Activated CD8-positive, alpha-beta memory T cell treated with anti-CD3 and anti-CD28 coated beads for 48 hours (primary cell): ENCODE measurements at places on chromosomes 1 and 21.

DNA sequence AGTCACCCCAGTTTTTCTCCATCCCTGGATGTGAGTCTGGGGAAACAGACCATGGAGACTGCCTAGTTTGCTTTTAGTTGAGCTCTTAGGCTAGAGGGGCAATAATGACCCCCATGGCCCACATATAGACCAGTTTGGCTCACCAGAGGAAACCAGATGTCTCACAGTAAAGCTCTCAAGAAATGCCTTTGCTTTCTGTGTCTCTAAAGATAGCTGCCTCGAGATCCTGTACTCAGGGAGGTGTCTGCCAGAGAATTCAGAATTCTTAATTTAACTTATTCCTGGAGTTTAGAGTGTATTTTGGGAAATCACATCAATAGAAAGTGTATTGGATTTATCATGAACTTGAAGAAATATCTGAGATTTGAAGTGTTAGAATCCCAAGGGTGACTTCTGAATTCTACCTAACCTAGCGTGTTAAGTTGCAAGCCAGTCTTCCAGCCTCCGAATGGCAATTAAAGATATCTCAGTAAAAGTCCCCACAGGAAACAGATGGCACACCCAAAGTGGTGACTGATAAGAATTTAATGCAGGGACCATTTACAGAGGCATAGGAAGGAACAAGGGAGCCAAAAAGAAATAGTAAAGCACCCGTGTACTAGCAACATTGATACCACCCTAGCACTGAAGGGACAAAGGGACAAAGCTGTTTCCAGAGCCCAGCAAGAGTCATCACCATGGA, 37.1 kb downstream of the STYXL2 start:
- DNase-seq: no peak

DNA sequence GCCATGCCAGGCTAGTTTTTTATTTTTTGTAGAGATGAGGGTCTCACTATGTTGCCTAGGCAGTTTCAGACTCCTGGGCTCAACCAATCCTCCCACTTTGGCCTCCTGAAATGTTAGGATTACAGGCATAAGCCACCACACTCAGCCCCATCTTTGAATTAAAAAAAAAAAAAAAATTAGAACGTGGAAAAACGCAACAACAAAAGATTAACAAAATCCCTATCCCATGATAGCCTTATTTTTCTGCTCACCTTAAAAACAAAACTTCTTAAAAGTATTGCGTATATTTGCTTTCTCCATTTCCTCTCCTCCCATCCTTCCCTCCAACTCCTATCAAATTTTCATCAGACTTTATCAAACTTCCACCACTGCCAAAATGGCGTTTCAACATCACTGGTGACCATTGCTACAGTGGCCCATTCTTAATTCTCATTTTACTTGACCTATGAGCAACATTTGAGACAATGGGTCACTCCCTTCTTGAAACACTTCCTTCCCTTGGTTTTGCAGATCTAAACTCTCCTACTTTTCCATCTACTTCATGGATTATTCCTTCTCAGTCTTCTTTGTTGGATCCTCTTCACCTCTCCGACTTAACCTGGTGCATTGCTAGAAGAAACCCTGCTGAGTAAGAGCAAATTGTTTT, 579 bp upstream of the ZNF684 start:
- no peak for DNase-seq

DNA sequence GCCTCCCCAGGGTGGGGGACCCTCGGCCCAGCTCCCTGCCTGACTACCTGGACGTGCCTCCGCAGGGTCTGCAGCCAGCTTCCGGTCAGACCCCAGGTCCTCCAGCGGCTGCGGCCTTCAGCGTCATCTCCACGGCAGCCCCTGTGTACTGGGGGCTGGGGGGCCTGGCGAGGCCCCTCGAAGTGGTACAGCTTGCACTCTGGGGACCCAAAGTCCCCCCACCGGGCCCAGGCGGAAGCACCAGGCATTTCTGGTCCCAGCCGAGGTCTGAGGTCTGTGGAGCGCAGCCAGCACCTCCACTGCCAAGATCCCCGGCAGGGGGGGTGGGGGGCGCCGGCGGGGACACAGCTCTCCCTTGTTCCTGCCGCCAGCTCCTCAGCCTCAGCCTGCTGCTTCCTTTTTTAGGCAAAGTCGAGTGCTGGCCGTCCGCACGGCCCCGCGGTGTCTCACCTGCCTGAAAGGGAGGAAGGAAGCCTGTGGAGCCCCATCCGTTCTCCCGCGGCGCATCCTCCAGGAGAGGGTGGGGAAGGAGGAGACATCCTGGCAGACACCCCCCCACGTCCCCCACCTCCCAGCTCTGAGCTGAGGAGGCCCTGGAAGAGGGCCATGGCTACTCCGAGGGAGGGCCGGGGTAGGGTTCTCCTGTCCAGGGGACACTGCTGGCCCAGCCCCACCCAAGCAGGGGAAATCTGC, 1.2 kb upstream of the VWA1 start:
- DNase-seq: no peak

GRCh38 chr1:58950897-58951296, 167.1 kb upstream of the JUN start:
- no peak for DNase-seq

GRCh38 chr1:159594625-159595405, 7.2 kb downstream of the APCS start:
- DNase-seq: no peak

GRCh38 chr1:219621047-219621786, 8.3 kb upstream of the ZC3H11B start:
- no peak for DNase-seq

DNA sequence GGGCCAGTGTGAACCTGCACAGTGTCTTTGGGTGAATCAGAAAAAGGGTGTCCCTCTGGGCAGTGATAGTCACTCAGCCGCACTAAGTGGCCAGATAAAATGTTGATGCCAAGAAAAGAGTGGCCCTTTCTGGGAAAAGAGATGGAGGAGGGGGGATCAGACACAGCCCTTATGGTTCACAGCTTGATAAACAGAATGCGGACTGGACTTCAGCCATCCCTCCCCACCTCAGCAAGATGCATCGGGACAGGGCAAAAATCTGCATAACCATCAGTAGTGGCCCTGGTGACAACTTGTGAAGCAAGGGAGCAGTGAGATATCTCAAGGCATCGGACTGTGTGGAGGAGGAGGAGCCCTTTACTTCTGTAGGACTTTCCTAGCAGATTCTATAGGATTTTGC, 353.8 kb upstream of the PLXNA2 start:
- DNase-seq: no peak

DNA sequence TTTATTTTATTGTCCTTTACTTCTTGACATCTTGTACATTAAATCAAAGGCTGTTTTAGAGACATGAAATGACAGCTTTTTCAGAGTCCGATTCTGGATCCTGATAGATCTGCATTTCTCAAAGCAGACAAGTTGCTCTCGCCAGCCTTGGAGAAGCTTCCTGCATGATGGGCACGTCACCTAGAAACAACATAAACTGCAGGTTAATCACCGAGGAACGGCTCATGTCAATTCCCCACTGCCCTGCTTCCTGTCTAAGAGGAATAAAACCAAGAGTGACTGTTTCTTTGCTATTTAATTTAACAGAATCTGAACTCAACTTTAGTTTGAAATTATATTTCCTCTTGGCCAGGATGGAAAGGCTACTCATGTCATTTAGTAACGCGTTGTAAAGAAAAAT, 77.0 kb downstream of the RWDD3 start:
- DNase-seq: no peak

GRCh38 chr1:236370420-236370819, 23.7 kb upstream of the EDARADD start:
- DNase-seq: no peak

- DNase-seq: no peak
Observed at GRCh38 chr21:34202553-34203372, 129.4 kb downstream of the MRPS6 start.

DNA sequence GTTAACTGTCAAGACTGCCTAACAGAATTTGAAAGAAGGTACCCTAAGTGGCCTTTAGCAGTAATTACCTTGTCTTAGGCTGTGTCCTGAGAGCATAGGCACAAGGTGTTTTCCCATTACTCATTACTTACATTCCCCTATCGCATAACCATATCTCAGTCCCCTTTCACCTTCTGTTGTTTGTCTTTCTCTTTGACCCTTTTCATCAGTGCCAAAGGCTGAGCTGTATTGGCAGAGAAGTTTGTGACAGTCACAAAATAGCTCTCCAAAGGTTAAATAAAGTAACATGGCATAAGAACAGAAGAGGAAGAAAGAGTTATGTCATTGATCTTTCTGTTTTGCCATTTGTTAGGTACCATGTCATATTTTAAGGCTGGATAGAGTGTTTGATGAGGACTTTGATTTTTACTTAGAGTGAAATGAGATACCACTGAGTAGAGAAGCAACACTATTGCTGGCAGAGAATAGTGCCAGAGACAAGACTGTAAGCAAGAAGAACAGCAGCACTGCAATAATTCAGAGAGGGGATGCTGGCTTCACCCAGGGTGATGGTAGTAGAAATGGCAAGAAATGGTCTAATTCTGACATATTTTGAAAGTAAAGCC, 497.8 kb downstream of the TTLL7 start:
- DNase-seq: no peak

DNA sequence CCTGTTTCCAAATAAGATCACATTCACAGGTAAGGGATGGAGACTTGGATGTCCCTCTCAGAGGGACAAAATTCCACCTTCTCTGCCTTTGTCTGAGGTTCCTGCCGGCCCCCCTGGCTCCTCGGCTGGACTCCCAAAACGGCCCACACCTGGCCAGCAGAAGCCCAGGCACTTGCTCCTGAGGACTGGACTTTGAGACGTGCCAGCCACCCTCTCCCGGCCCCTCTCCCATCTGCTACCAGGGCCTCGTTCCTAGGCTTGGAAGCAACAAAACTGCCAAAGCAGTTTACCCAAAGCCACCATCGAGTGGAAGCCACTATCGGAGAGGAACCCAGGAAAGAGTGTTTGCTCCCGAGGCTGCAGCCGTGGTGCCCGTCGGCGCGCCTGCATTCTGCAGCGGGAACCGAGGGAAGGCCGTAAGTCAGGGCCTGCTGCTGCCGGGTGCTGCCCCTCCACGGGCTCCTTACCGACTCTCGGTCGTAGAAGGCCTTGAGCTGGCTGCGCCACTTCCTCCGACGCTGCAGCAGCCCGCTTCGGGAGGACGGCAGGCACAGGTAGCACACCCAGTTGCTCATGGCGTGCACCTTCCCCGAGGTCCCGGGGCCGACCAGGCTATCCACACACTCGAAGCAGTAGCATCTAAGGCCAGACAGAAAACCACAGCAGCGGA, 3.5 kb downstream of the DNMT3L start:
- DNase-seq: no peak

DNA sequence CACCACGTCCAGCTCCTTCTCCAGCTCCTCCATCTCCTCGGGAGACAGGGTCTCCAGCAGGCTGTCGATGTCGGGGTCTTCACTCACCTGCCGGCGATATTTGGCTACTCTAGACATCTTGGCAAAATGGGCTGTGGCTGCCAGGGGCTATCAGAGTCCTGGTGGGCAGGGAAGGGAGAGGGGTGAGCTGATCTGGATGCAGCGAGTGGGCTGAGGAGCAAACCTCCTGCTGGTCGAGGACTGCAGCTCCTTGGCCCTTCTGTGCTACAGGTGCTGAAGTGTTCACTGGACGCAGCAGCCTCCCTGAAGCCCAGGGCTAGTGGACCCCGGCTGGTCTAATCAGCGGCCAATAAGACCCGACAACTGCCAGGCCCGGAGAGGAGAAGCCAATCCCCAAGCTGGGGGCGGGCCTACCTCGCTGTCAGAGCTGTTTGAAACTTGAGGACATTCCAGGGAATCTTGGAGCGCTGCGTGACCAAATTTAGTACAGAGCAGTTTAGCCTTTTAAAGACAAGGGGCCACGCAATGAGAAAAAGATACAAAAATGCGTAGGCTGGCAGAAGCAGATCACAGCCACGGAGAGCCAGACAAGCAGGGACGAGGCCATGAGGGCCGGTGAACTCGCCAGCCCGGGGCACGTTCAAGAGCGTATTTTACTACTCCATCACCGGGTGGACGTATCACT, at the start of gene LMOD1:
Gene LMOD1, minus strand, starts transcription at position 325 of the 685 bp plus-strand sequence. Its CDS starts 208 bp downstream, at position 117.
- no peak for DNase-seq

GRCh38 chr1:218712677-218713076, 367.5 kb downstream of the TGFB2 start:
- DNase-seq: no peak

DNA sequence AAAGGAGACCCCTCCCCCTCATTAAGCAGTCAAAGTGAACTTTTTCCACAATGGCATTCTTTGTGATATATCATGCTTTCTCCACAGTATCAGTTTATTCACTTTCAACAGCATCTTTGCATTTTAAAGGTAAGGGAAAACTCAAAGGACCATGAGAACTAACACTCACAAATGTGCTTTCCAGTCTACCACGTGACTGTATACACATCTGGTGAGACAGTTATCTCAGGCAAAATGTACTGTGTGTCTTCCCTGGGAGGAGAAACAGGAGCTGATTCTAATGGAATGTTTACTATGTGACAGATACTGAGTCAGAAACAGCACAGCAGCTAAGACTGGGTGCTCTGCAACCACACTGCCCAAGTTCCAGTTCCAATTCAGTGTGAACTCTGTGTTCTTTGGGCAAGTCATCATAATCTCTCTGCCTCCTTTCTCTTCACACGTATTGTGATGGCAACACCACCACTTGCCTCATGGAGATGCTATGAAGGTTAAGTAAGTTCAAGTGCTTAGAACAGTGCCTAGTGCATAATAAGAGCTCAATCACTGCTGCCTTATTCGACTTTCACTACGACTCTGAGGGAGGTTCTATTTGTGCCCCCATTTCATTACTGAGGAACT, 79.0 kb downstream of the SLC45A1 start:
- no peak for DNase-seq

- DNase-seq: no peak
Observed at GRCh38 chr21:44927587-44928461, 7.1 kb upstream of the ITGB2 start.

DNA sequence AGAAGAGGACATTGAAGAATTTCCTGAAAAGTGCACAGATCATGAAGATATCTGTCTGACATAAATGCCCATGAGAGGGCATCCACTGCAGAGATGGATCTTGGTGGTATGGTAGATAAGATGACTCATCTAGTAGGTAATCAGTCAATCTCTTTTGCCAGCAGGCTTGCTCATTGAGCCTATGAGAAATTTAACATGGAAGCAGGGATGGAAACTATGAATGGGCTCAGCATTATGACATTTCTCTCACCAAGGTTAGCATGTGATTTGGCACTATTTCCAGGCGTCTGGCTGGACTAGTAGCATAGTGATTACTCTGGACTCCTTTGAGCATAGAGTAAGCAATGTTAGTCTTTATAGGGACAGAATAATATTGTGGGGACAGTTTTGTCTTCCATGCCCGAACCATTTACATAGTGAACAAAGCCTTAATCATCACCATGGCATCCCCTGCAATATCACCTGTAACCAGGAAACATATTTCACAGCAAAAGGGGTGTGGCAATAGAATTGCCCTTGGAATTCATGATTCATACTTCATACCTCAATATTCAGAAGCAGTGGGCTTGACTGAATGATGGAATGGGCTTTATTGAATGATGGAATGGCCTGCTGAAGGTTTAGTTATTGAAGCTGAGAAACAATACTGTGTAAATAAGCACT, 7.3 kb downstream of the OR2C3 start:
- DNase-seq: no peak
